GM18507 (cell line): ENCODE measurements at places on chromosomes 12 and 14.

GRCh38 chr12:75660107-75660530 is 148.7 kb upstream of the KRR1 start:
- DNase-seq: no peak

GRCh38 chr12:6374028-6374785 is 1.2 kb downstream of the SCNN1A start:
- no peak for DNase-seq

- DNase-seq: no peak
These were observed 77.0 kb downstream of the TMEM117 start for GRCh38 chr12:43912859-43913258.

- no peak for DNase-seq
These were observed 50.0 kb downstream of the PTPRO start for GRCh38 chr12:15372352-15372751.

GRCh38 chr14:24673059-24673458 is 39.1 kb upstream of the GZMB start:
- no peak for DNase-seq

GRCh38 chr12:2212971-2213869 is 160.4 kb downstream of the CACNA1C start:
- no peak for DNase-seq

- no peak for DNase-seq
These were observed 318.7 kb downstream of the RMST start for GRCh38 chr12:97781342-97781741.

- peak; percentile 7 for DNase-seq
These were observed 74.3 kb upstream of the ARID2 start for GRCh38 chr12:45655186-45655585.

- DNase-seq: no peak
These were observed 262.6 kb upstream of the LRIG3 start for GRCh38 chr12:59182658-59183455.

- no peak for DNase-seq
These were observed 108.3 kb upstream of the CPSF6 start for GRCh38 chr12:69131077-69131476.

- no peak for DNase-seq
These were observed 619.3 kb downstream of the SNAPC1 start for GRCh38 chr14:62381311-62382070.

DNA sequence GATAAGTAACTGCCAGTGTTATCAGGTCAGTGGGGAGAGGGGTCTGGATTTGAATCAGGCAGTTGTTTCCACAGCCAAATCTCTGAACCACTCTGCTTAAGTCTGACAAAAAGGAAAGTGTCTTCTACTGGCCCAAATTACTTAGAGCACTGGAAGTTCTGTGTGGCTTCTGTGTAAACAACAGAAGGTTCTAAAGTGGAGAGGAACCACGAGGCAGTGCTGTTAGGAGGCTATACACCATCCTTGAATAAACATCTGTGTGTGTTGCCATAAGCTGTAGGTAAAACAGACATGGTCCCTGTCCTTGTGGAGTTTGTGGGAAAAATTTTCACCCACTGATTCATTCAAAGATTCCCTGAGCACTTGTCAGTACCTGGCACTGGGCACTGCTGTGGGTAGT is 50.0 kb downstream of the GALNT4 start:
- no peak for DNase-seq

- DNase-seq: no peak
These were observed 3.8 kb upstream of the SDSL start for GRCh38 chr12:113418213-113418879.

DNA sequence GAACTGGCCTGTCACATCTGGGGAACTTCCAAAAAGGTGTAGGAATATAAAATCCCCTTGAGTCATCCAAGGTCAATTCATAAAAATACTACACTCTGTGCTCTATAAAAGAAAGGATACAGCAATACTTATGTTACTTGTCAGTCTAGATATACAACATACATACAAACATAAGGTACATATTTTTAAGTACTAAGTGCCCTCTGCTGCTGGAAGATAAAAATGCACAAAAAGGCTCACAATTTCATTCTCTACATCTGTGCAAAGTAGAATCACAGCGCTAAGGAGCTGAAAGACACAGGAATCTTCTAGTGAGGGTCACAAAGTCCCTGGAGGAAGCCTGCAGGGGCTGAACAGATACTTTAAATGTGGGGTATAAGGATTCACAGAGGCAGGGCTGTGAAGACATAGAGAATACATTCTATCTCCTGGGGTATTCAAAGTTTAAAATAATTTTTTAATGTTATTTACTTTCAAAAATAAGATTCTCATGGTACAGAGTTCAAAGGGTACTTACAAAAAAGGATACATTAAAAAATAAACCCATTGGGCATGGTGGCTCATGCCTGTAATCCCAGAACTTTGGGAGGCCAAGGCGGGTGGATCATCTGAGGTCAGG is 10.2 kb upstream of the GOLGA5 start:
- DNase-seq: no peak

DNA sequence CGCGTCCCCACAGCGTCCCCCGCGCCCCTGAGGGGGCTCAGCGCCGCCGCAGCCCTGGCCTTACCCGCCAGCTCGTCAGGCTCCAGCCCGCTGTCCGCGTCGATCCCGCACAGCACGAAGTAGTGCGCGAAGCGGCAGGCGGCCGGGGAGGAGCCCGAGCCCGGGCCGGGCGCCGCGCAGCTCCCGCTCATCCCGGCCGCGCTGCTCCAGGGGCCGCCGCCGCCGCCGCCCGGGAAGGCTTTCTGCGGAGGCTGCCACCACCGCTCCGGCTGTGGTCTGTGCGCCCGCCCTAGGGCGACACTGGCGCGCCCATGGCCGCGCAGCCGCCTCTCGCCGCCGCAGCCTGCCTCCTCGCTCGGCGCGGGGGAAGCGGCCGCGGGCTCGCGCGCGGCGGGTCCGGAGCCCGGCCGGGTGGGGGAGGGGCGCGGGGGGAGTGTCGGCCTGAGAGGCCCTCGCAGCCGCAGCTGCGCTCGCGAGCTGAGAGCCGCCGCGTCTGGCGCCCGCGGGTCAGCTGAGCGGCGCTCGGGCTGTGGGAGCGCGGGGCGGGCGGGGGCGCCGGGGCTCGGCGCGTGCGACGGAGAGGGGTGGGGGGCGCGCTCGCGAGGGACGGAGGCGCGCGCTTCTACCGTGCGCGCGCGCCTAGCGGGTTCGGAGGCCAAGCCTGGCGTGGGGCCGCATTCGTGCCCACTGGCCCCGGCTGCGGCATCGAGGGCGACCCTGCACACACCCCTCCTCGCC is at the start of gene DENND5B:
Gene DENND5B, minus strand, starts transcription at position 495 of the 738 bp plus-strand sequence. Its CDS starts 304 bp downstream, at position 191.
- peak; percentile 52 for DNase-seq

DNA sequence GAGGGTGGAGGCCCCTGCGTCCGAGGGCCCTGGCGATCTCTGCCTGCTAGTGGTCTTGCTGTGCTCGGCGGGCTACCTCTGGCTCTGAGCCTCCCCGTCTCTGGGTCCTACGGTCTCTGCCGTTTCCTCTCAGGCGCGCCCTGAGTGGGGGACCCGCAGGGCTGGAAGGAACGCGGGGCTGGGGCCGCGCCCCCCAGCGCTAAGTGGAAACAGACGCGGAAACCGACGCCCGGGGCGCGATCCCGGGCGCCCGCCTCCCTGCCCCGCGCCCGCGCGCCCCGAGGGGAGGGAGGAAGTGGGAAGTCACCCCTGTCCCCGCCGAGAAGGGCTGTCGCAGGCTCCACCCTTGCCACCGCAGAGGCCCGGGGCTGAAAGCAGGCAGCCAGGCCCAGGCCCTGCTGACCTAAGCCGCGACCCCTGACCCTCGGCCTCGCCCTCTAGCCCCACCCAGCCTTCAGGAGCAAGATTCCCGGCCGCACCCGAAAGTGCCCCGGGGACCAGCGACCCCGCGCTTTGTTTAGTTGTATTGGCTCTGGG is 831 bp downstream of the CRIP1 start:
- DNase-seq: no peak

DNA sequence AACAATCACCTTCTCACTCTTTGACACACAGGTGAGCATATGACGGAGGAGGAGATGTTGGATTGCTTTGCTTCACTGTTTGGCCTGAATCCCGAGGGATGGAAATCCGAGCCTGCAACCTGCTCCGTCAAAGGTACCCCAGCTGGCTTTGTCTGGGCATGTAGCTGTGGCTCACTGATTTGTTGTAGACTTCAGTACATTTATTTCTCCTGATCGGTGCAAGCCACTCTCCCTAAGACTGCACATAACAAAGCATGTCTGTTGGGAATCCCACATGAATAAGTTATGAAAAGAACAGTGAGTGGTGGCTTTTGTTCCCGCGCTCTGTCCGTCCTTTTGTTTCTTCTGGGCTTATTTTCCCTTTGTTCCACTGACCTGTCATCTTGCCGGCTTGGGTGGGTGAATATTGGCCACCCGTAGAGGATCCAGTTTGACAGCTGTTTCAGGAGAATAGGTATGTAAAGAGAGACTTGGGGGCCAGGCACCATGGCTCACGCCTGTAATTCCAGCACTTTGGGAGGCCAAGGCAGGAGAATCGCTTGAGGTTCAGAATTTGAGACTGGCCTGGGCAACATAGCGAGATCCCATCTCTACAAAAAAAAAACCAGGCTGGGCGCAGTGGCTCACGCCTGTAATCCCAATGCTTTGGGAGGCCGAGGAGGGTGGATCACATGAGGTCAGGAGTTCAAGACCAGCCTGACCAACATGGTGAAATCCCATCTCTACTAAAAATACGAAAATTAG is 20.0 kb upstream of the BCL7A start:
- no peak for DNase-seq

- DNase-seq: no peak
These were observed 12.4 kb downstream of the MLXIP start for GRCh38 chr12:122090759-122091515.

DNA sequence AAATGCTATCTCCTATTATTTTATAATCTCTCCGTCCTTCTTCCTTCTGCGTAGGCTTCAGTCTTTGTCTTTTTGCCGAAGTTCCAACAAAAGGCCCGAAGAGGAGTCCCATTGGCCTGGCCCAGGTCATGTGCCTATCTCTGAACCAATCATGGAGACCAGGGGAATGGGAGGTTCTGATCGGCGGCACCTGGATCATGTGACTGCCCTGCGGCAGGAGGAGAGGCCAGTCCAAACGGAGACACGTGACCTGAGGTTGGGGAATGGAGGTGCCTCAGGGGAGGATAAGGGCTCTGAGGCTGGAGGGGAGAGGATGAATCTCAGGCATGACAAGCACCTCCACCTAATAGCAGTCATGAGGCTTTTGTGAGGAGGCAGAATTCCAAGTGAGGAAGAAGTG is 86.0 kb downstream of the AACS start:
- no peak for DNase-seq

GRCh38 chr12:6306151-6306550 is 4.3 kb upstream of the PLEKHG6 start:
- DNase-seq: no peak

DNA sequence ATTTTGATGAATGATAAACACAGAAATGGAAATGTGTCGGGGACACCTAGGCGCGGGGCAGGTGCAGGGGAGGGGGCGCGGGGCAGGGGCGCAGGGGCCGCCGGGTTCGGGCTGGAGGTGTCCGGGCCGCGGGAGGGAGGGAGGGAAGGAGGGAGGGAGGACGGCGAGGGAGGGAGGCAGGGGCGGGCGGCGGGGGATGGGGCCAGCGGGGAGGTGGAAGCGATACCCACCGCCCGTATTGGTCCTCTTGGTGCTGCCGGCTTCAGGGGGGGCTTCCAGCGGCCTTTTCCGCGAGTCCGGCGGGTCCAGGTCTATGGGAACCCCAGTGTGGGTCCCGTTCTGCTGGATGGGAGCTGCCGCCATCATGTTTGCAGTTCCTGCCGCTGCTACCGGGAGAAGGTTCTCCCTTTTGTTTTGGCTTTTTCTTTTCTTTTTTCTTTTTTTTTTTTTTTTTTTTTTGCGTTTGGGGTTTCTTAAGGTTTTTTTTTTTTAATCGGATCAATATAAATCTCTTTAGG is 703 bp downstream of the NOVA1 start:
- DNase-seq: no peak

DNA sequence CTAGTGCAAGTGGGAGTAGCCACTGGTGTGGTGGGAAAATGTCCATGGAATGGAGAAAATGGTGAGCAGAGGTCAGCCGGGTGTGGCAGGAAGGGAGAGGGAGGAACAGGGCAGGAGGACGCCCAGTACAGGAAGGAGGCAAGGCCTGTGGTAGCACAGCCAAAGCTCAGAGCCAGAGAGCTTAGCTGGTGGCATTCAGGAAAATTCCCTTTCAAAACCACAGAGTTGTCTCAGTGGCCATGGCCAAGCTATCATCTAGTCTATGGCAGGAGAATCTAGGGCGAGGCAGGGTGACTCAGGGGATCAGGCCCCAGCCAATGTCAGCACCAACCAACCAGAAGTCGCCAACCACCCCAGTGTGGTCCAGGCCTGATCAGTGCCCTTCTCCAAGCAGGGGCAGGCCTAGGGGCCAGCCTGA is 67.7 kb upstream of the DDX11 start:
- DNase-seq: no peak

DNA sequence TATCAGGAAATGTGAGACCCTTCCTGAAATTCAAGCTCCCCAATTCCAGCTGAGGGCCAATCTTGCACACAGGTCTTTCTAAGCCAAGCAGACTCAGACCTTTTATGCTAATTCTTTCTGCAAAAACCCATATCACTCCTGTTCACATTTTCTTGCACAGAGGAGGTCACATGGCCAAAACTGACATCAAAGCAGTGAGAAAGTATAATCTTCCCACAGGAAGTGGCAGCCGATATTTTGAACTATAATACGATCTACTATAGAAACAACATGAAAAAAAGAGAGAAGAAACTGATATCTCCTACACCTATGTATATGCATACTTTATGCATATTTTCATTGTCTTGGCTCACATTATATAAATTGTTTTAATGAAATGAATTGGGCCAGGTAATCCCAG is 132.9 kb upstream of the SSTR1 start:
- DNase-seq: no peak

DNA sequence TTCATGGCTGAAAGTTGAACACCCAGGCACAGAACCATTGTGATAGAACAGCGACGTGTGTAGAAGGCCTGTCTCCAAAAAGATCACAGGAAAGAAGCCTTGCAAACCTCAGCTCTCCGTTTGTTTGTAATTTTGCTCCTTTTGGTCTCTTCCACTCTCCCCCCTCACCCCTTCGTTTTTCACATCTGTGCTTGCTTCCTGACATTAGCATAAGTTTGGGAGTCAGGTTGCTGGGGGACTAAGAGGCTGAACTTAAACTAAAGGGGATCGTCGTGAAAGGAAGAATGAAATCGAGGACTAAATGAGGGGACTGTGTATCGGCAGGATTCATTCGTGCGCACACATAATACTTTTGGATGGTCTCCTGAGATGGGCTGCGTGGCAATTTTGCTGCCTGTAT is 200.6 kb downstream of the BCAT1 start:
- DNase-seq: no peak

DNA sequence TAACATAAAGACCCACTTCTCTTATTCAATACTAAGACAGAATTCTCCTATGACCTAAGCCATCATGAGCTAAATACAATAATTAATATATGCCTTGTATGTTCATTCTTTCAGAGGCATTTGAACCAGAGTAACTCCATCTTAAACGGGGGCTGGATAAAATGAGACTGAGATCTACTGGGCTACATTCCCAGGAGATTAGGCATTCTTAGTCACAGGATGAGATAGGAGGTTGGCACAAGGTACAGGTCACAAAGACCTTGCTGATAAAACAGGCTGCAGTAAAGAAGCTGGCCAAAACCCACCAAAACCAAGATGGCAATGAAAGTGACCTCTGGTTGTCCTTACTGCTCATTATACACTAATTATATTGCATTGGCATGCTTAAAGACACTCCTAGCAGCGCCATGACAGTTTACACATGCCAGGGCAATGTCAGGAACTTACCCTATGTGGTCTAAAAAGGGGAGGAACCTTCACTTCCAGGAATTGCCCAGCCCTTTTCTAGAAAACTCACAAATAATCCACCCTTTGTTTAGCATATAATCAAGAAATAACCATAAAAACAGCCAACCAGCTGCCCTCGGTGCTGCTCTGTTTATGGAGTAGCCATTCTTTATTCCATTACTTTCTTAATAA is 260.7 kb downstream of the SSPN start:
- no peak for DNase-seq
